ENCODE measurements at places on chromosomes 2 and 18.

- DNase-seq = no peak
Observed at GRCh38 chr2:223759569-223760430, 77.6 kb downstream of the AP1S3 start.

GRCh38 chr2:147294825-147295392 is 549.9 kb upstream of the ACVR2A start:
- no peak for DNase-seq

DNA sequence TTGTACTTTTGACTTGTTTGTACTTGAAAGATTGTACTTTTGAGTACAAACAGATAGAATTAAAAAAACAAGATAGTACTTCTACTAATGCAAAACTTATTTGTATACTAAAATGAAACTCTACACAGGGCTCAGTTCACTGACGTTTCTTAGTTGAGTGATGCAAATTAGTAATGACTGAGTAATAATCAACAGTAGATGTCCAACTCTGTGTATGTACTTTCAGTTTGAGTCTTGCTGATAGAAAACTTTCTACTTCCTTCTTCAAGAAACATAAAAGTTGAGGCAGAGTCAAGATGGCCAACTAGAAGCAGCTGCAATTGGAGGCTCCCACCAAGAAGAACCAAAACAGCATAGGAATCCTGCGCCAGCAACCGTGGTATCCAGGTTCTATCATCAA is 585.0 kb downstream of the NR4A2 start:
- DNase-seq = no peak

- no peak for DNase-seq
Observed at GRCh38 chr2:232981356-232981755, 31.7 kb downstream of the NGEF start.

DNA sequence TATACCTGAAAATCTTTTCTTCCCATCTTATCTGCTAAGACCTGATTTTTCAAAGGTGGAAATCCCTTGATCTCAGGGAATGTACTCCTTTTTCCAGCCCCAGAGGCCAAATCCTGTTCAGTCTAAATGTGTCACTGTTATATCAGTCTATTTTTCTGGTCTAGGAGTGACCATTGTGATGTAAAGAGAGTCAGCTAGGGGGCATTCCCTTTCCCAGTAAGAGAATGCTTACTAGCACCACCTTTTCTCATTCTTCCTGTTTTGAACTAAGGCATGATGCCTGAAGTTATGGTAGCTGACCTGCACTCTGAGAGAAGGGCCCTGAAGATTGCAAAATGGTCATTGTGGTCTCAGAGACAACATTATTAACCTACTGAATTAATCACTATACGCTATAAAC is 124.1 kb upstream of the XIRP2 start:
- DNase-seq = no peak

GRCh38 chr2:111032721-111033429 is 87.8 kb upstream of the BCL2L11 start:
- DNase-seq = no peak

GRCh38 chr18:2891526-2892431 is 45.0 kb downstream of the EMILIN2 start:
- DNase-seq = no peak

DNA sequence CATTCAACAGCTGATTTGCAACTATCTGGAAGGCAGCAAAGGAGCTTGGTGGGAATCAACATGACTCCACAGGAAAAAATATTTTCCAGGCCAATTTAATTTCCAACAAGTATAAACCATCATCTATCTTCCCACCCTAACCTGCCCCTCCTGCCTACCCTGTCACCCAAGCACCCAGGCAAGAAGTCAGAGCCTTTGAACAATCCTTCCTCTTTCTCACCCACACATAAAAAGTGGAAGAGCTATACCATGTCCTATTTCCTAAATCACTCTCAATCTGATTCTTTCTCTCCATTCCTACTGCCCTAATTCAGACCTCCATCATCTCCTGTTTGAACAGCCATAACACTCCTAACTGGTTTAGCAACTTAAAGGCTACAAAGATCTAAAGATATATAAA is 12.7 kb downstream of the SPIRE1 start:
- no peak for DNase-seq

DNA sequence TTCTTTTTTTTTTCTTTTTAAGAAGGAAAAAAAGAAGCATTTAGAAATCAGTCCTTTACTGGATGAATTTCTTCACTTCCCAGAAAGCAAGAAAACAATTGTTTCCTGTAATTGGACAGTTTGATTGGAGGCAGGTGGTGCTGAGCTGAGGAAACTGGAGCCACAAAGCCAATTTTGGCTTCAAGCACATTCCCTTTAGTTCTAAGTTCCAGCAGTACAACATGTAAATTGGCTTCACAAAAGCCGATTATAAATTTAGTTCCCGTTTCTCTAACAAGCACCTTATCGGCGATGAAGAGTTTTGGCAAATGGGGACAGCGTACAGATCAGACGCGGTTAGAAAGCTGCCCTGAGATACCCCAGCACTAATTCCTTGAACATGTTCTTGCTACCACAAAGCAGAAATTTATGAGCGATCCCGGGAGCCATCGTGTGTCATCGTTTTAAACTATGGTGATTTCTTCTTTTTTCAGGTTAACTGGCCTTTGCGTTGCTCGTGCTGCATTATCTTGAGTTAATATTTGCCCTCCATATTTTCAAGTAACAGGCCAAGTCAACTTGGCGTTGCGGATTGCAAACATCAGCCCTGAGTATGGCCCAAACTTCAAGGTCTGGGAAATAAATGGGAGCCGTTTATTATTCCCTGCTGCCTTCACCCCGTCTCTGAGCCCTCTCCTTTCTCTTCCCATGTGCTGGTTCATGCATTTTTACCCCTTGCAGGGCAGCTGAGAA is 190.4 kb upstream of the ID2 start:
- no peak for DNase-seq

DNA sequence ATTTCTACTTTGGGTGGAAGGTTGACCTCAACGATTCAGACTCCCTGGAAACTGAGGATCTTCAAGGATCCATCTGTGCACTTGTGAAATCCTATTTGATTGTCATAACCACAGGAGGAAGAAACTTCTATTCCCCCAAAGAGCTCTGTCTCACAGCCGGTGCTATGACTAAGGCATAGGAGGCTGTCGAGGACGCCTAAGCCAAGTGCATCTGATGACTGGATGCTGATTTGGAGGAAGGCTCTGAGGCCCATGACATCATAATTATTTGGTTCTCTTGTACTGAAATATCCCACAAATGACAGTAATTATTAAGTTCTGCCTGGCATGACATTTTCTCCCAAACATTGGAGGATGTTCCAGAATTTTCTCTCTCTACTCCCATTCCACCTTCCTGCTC is 13.8 kb upstream of the KCNF1 start:
- DNase-seq = no peak

- DNase-seq = no peak
Observed at GRCh38 chr2:71702971-71703898, 249.9 kb downstream of the DYSF start.

DNA sequence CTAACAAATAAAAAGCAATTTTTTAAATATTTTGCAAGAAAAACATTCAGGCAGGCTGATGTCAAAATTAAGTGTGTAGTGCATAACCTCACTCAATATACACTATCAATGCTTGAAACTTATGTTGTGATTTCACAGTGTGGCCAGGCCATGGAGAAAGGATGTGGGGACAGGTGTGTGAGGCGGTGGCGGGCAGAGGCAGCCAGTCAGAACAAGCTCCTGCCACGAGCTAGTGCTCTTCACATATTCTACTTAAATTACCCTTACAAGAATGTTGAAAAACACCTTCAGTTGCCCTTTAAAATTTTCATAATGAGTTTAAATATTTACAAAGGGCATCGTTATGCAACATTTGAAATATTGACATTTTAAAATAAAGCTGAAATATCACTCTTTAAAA is 43.2 kb downstream of the CYB5A start:
- DNase-seq = no peak

DNA sequence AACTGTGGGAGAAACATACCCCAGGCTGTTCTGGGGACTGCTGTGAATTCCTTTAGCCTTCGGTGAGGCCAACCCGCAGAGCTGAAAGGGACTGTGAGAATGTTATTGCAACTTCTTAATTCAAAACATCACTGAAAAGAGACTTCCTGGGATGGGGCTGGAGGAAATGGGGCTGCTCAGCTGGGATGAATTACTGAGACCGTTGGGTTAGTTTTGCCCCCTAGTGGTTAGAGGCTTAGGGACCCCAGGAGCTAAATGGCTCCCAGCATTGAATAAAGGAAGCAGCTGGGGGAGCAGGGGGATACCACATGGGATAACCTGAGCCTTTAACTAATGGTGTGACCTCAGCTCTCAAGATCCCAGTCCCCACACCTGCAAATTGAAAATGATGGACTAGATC is 941.1 kb upstream of the FANCL start:
- DNase-seq = peak; percentile 36

- DNase-seq = no peak
Observed at GRCh38 chr2:38233231-38233983, 143.7 kb downstream of the ATL2 start.

GRCh38 chr2:88180605-88181240 is 10.6 kb downstream of the THNSL2 start:
- no peak for DNase-seq

DNA sequence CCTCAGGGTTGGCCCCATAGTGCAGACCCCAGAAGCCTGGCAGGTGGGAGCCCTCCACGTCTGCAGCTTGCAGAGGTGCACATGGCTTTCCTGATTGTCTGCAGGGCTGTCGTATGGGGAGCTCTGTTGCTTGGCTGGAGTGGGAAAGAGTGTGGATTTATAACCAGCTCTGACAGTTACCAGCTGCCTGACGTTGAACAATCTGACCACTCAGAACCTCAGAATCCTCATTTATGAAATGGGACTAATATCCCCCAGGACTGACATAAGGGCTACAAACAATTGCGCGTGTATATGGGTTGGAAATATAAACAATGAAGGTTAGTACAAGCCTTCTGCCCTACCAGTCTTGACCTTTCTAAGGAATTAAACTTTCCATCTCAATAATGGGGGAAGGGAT is 13.9 kb upstream of the PXDN start:
- DNase-seq = no peak

- DNase-seq = no peak
Observed at GRCh38 chr2:105645938-105646773, 98.6 kb upstream of the NCK2 start.

- peak; percentile 30 for DNase-seq
Observed at GRCh38 chr2:46878886-46879285, 36.7 kb downstream of the MCFD2 start.

DNA sequence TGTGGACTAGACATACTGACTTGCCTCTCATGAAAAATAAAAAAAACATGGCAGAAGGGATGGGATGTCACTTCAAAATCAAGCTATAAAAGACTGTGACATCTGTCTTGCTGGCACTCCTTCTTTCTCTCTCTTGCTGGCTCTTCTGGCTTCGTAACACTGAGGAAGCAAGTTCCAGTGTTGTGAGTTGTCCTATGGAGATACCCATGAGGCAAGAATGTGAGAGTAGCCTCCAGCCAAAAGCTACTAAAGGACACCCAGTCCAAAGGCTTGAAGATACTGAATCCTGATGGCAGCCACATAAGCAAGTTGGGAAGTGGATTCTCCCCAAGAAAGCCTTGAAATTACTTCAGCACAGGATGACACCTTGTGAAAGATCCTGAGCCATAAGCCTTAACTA is 376.1 kb upstream of the TMEFF2 start:
- no peak for DNase-seq

- peak; percentile 45 for DNase-seq
Observed at GRCh38 chr2:9110893-9111569, 95.6 kb upstream of the ASAP2 start.

GRCh38 chr2:31219131-31219969 is 2.0 kb upstream of the CAPN14 start:
- no peak for DNase-seq

GRCh38 chr2:162267496-162267895 is 24.3 kb upstream of the FAP start:
- no peak for DNase-seq

- no peak for DNase-seq
Observed at GRCh38 chr18:27685091-27685490, 491.8 kb downstream of the CDH2 start.

DNA sequence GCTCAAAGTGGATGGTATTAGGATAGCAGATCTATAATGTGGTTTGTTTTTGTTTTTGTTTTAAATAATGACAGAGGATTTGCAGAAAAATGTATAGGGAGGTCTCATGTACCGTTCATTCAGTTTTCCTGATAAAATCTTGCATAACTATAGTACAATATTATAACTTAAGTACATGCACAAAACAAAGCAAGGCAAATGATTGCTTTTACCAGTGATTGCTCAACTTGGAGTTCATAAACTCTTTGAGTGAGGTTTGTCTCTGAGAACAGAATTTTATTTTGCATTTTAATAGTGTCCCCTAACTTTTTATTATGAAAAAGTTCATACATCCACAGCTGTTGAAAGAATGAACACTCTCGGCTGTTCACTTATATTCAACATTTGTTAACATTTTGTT is 96.6 kb downstream of the MAP4K4 start:
- no peak for DNase-seq

DNA sequence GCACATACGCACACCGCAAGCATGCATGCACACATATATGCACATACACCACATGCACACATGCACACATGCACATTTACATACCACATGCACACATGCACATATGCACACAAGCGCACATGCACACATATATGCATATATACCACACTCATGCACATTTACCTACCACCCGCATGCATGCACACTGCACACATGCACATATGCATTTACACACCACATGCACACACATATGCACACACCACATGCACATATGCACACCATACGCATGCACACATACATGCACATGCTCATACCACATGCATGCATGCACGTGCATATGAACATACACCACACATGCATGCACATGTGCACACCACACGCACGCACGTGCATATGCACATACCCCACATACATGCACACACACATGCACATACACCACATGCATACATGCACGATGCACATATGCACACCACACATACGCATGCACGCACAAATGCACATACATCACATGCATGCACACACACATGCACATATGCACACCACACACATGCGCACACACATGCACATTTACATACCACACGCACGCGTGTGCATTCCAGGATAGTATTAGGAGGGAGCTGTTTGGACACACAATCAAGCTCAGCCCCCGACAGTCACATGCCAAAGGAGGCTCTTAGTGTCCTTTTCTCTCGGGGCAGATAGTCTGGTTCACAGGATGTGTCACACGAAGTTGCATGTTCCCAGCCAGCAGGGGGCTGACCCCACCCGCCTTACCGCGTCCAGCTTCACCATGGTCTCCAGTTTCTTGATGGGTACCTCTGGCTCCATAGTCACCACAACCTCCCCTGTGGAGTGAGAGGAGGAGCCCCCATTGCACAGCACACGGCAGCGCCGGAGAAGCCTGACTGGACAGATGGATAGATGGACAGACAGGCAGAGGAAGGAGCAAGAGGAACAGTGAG is 5.9 kb downstream of the OTOF start:
- DNase-seq = no peak

GRCh38 chr2:72605836-72606442 is 219.9 kb downstream of the EXOC6B start:
- no peak for DNase-seq

- no peak for DNase-seq
Observed at GRCh38 chr2:235640926-235641723, 147.3 kb downstream of the AGAP1 start.
